ENCODE measurements at places on chromosomes 3 and 15.

GRCh38 chr15:58070801-58071418 lies 5.4 kb upstream of the ALDH1A2 start:
- DNase-seq = no peak

GRCh38 chr15:65305150-65305758 lies 777 bp downstream of the RNU5B-1 start:
- DNase-seq = no peak

- no peak for DNase-seq
These were observed 21.7 kb downstream of the ARL14 start for GRCh38 chr3:160698599-160699195.

- no peak for DNase-seq
These were observed 41.9 kb downstream of the PLCH1 start for GRCh38 chr3:155702745-155703591.

DNA sequence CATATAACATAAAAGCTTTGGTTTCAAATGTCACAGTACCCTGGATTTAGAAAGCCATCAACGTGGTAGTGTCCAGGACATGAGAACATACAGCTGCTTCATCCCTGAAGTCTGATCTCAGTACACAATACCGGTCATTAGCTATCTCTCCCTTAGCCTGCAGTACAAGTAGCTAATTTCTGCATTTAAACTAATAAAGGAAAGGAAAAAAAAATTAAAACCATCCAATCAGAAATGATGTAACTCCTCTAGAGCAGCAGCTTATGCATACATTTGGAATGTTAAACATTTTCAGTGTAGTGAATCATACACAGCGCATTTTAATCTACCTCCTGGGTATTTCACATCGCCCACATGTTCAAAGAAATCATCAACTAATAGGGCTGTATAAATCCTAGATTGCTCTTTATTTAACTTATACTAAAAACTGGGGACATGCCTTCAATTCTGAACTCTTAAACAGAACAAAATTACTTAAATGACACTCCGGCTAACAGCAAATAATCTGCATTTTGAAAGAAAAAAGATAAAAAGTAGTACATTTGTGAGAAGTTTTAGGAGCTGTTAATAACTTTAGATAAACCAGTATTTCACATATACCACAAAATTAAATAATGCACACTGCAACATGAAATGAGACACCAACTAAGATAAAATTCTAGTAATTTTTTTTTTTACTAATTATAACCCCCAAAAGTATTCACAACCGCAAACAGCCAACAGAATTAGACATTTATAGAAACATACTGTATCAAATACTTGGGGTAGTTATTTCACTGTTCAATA lies 3.7 kb downstream of the IGF2BP2 start:
- DNase-seq = no peak

DNA sequence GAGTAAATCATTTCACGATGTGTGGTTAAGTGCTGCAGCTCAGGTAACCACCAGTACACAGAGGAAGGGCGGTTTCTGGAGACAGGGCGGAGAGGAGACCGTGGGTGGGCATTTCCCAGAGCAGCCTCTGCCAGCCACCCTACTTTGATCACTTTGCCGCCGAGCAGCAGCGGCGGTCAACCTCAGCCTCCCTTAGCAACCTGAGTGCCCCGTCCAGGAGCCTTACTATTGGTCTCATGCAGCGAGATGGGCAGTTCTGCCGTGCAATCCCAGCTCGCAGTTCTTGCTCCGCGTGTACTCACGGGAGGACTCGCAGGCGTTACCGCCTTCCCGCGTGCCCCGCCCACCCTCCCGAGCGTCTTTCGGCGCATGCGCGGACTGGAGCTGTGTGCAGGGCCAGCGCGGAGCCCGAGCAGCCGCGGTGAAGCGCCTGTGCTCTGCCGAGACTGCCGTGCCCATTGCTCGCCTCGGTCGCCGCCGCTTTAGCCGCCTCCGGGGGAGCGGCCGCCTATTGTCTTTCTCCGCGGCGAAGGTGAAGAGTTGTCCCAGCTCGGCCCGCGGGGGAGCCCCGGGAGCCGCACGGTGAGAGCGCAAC lies at the start of gene AKAP13:
AKAP13 (plus strand) TSS at position 387 of the 595 bp plus-strand sequence. CDS start 105,118 bp downstream, outside the sequence.
- DNase-seq = peak; percentile 94

DNA sequence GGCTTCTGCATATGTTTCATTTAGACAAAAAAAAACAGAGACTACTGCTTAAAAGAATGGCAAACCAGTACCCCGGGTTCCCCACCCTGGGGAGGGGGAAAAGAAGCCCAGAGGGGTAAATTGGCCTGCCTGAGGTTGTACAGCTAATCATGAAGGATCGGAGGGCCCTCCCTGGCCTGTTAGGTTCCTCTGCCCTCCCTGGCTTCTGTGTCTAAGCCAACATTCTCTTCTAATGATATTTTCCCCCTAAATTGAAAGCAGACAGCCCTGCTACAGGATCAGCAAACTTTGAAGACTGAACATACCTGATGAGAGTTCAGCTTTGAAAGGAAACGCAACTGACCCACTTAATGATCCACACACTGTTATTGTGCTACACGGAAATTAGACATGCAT lies 2.5 kb downstream of the ARHGAP31 start:
- DNase-seq = no peak

DNA sequence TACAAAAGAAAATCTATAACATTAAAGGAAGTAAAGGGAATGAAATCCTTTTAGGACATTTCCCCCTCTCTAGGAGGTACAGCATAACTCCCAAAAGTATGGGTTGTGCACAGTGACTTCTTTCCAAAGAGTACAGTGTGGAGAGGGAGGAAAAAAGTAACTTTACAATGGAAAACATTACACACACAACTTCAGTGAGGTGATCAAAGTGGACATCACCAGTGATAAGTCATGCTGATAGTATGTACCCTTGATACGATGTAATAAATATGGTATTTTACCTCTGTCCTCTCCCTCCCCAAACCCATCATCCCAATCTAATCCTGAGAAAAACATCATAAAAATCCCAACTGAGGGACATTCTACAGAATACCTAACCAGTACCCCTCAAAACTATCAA lies 10.8 kb downstream of the PLD1 start:
- no peak for DNase-seq

DNA sequence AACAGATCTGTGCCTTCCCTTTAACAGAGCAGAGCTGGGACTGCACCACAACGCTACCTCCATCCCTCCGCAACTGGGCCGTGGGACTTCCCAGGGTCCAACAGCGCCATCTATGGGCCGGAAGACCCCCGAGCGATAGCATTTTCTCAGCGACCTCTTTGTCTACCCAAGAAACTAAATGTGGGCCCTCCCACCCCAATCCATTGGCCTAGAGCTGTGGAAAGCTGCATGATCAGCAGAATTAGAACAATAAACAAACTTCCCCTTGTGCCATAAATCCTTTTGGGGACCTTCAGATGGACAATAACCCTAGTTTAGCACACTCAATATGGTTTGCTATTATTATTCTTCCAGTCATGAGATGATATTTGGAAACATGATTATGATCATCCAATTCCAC lies 74.8 kb upstream of the NTRK3 start:
- DNase-seq = no peak

DNA sequence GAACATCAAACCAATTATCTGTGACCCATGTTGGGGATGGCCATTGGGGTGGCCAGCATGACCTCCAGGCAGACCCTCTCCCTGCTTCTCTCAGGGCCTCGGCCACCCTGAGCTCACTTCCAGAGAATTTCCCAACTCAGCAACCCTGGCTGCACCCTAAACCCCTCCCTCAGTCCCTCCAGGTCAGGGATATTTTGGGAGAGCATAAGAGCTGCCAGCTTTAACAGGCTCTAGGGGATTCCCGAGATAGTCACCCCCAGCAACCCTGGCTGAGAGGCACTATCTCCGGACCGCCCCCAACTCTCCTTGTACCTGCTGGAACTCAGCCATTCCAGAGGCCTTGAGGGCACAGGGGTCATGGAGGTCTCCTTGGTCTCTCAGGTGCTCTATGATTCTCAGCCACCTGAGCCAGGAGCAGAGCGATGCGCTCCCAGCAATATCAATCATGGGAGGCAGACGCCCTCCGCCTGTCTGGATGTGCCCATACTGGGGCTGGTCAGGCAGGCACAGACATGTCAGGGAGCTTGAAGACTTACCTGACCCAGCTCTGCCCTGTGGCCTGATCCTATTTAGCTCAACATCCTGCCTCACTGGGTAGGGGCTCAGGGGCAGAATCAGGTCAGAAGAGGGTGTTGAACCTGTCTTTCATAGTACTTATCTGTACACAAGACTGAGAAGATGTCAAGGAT lies 34.9 kb upstream of the CILP start:
- DNase-seq = no peak

GRCh38 chr15:92914768-92915221 lies 14.7 kb downstream of the CHD2 start:
- DNase-seq = no peak

GRCh38 chr3:153970047-153970446 lies 151.1 kb upstream of the ARHGEF26 start:
- DNase-seq = no peak

DNA sequence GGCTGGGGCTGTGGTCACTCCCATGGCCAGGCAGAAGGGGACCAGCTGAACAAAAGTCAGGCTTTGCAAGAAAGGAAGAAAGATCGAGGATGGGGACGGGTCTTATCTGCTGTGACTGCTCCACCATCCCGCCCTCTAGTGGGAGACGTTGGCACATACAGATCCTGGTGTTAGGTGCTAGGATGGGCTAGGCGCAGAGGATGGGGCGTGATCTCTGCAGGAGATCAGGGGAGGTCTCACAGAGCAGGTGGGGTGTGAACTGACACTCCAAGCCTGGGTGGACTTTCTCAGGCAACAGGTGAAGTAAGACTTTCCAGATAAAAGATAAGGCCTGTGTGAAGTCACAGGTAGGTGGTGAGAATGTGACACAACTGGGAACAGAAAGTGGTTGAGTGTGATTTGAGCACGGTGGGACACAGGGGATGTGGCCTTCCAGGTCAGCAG lies 141.9 kb upstream of the SMAD3 start:
- DNase-seq = no peak

DNA sequence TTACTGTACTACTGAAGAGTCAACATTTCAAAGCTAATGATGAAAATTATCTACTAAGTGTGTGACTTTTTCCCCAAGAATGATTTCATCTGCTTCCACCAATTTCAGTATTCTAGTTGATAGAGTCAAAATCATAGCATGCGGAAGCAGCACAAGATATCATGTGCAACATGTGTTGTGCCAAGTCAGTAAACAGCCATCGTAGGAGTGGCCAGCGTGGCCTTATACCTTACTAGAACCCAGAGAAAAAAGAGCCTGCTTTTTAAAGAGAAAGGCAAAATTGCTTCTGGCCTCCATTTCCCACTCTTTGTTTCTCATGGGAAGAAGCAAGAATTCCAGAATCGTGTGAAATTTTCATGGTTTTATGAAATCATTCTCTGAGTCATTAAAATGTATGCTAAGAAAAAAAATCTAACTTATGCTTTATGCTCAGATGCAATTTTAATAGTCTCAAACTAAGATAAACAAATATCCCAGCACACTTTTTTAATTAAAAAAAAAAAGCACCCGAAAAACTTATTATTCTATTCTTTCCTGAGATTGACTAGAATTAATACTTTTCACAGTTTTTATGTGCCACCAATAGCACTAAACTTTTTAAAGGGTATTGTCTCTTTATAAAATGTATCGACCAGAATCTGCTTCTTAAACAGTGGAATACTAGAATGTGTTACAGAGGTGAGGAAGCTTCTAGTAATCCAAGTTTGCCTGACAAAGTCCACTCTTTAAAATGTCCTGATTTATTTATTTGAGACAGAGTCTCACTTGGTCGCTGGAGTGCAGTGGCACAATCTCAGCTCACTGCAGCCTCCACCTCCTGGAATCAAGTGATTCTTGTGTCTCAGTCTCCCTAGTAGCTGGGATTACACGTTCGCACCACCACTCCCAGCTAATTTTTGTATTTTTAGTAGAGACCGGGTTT lies 87.3 kb downstream of the MBNL1 start:
- no peak for DNase-seq

- DNase-seq = no peak
These were observed 3.1 kb downstream of the AP4E1 start for GRCh38 chr15:50911621-50912020.

DNA sequence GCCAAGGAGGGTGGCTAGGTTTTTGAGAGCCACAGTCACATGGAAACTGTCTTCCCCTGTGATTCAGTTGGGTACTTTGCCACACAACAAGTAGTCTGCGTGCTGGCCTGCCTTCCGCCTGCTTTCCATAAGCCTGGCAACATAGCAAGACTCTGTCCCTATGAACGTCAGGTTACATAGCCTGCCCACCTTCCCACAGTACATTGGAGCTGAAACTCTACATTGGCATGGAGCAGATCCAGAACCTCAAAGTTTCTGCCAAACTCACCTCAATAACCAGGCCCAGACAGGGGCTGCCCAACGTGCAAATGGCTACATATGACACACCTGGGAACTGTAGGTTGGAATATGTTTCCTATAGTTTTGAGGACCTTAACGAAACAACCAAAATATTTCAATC lies 140.6 kb upstream of the PRICKLE2 start:
- no peak for DNase-seq

- DNase-seq = no peak
These were observed 129.0 kb downstream of the BBX start for GRCh38 chr3:107651782-107652181.

DNA sequence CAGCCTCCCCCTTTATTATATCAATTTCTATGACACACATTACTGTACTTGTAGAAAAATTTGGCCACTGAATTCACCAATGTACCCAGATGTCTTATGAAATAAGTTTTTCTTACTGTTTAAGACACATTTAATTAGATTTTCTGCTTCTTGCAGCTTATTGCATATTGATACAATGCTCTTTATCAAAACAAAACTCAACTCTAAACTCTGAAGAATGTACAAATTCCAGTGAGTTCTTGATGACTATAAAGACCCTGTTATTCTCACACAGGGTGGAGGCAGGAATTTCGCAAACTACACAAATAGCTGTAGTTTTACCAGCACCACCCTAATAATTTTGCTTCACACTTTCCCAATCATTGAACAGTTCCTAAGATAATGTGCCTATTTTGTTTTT lies 22.0 kb downstream of the CMTM6 start:
- no peak for DNase-seq

GRCh38 chr15:59300618-59301139 lies 72.0 kb downstream of the MYO1E start:
- DNase-seq = no peak

- DNase-seq = no peak
These were observed 178.9 kb downstream of the KCNMB2 start for GRCh38 chr3:178714925-178715832.

DNA sequence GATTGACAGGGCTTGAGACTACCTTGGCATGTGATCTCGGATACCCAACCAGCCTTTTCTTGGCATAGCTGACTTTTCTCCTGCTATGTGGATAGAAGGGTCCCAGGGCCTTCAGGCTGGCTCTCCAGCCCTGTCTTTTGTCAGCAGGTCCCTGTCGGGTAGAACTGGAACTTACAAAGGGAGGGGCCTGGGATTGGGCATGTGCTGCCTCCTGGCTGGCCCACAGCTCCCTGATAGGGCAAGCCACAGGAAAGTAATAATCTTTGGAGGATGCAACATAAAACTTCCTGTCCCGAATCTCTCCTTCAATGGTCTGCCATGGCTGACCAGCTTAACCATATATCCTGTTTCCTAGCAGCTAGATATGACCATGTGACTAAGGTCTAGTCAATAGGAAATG lies 89.1 kb downstream of the ABHD5 start:
- DNase-seq = no peak
